ENCODE measurements at places on chromosomes 11 and 22. TPM values are rescaled to one million over a fixed set of nuclear protein-coding genes. Genes with fewer than 3 reads are reported as not detected.

Gene HMBS
- 22.3 TPM for polyA plus RNA-seq

Gene KCNJ11
- 19.3 TPM for polyA plus RNA-seq

Gene LGR4
- polyA plus RNA-seq: 27.5 TPM

Gene CRYBB2
- polyA plus RNA-seq: not detected

Gene UBE4A
- polyA plus RNA-seq: 21.2 TPM

Gene OR6T1
- not detected for polyA plus RNA-seq

Gene ZNF70
- polyA plus RNA-seq: 5.0 TPM

Gene OLFML1
- 35.0 TPM for polyA plus RNA-seq

Gene ACER3
- polyA plus RNA-seq: 5.5 TPM

Gene KCNQ1
- 2.1 TPM for polyA plus RNA-seq

Gene OR52I1
- not detected for polyA plus RNA-seq

Gene PLAAT2
- not detected for polyA plus RNA-seq

Gene BATF2
- 0.97 TPM for polyA plus RNA-seq

Gene TENM4
- 5.2 TPM for polyA plus RNA-seq

Gene TEX54
- polyA plus RNA-seq: not detected

Gene EXPH5
- polyA plus RNA-seq: 0.43 TPM

Gene CELSR1
- 2.4 TPM for polyA plus RNA-seq

Gene KRTAP5-11
- polyA plus RNA-seq: not detected

Gene MS4A15
- polyA plus RNA-seq: not detected

Gene HOATZ
- polyA plus RNA-seq: not detected

Gene UBQLN3
- not detected for polyA plus RNA-seq

Gene TIGD3
- 0.34 TPM for polyA plus RNA-seq

Gene SPI1
- polyA plus RNA-seq: 6.7 TPM

Gene LRRC51
- polyA plus RNA-seq: 6.5 TPM

Gene GDPD4
- 0.09 TPM for polyA plus RNA-seq

Gene TRPM5
- polyA plus RNA-seq: 0.04 TPM

Gene TPBGL
- polyA plus RNA-seq: 0.19 TPM

Gene PHF21B
- 0.57 TPM for polyA plus RNA-seq

Gene CSF2RB
- polyA plus RNA-seq: 1.6 TPM

Gene TRIM49D1
- polyA plus RNA-seq: not detected

Gene B4GALNT4
- 11.4 TPM for polyA plus RNA-seq

Gene TUBA8
- polyA plus RNA-seq: 25.1 TPM

Gene LDLRAD3
- 20.4 TPM for polyA plus RNA-seq

Gene YPEL4
- polyA plus RNA-seq: 2.1 TPM

Gene TRIM29
- not detected for polyA plus RNA-seq

Gene OR52N4
- polyA plus RNA-seq: not detected

Gene SLC6A5
- polyA plus RNA-seq: not detected

Gene MUC5B
- polyA plus RNA-seq: not detected

Measured in forelimb muscle (tissue), 1 donor.